ENCODE measurements at places on chromosomes 6 and 20.

DNA sequence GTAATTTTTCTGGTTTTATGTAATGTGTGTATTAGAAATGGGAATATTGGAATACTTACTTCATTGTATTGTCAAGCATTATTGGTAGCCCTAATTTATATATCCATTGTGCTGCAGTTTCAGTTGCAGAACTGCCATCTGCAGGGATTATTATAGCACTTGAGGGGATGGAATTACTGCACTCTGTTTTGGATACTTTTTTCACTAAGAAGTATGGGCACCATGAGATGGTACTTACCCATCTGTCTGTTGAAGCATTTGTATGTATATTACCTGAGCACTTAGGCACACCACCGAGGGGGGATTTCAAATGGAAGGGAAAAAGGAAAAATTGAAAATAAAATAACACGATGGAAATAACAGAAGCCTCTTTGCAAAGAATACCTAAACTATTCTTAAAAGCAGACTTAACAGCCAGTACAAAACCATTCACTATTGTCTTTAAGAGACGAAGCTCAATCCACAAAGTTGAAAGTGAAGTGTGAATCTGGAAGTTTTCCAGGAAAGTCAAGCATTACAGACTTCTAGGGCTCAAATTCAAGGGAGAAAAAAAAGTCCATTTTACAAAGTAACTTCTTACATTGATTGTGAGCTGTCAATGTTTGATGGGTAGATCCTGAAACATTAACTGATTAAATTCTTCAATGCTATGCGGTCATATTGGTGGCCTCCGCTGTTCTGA lies 318.7 kb downstream of the SOX4 start:
- no peak for DNase-seq

- DNase-seq, result peak; percentile 28
These were observed 36.1 kb downstream of the GMDS start for GRCh38 chr6:2209226-2209809.

DNA sequence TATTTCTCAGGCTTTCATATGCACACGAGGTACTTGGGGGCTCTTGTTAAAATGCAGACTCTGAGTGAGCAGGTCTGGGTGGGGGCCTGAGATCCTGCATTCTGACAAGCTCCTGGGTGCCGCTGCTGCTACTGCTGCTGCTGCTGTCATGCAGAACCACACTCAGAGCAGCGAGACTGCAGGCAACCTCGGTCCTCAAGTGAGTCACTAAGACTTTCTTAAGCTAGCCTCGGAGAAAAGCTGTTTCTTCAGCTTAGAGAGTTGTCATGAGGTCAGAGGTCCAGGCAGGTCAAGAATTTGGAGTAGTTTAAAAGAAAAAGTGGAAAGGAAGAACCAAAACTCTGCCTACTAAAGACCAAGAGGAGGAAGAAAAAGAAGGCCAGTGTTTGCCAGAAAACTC lies 92.9 kb downstream of the SPTLC3 start:
- no peak for DNase-seq

- DNase-seq, result no peak
These were observed 35.6 kb downstream of the RIOK1 start for GRCh38 chr6:7424967-7425807.

- DNase-seq, result peak; percentile 7
These were observed 66.4 kb downstream of the LY86 start for GRCh38 chr6:6654599-6655575.

DNA sequence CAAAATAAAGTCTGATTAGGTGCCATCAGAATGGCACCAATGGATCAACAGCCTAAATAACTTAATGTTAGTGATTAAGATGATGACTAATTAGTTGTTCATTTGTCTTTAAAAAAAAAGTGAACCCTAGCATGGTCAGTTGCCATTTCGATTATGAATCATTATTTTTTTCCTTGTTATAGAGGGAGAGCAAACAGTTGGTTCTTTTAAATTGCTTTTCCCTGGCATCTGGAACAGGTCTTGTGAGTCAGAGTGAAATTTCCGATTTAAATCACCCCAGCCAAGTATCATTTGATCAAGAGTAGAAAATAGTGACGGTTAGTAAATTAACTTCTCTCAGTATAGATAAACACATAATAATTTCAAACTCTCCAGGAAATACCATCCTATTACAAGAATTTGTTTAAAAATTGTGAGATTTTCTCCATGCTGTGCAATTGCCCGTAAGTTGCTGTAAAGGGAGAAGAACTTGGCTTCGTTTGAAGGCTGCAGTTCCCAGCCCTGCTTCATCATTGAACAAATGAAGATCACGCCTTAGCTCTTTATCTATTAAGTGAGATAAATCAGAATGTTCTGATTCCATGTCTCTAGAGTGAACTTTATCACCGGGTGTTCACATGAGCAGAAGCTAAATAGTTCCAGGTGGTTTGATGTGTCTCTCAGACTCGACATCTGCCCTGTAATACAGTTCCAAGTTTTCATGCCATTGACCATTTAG lies 741.3 kb downstream of the DOK5 start:
- no peak for DNase-seq

- DNase-seq, result no peak
These were observed 115.6 kb upstream of the FAM83B start for GRCh38 chr6:54730767-54731630.

DNA sequence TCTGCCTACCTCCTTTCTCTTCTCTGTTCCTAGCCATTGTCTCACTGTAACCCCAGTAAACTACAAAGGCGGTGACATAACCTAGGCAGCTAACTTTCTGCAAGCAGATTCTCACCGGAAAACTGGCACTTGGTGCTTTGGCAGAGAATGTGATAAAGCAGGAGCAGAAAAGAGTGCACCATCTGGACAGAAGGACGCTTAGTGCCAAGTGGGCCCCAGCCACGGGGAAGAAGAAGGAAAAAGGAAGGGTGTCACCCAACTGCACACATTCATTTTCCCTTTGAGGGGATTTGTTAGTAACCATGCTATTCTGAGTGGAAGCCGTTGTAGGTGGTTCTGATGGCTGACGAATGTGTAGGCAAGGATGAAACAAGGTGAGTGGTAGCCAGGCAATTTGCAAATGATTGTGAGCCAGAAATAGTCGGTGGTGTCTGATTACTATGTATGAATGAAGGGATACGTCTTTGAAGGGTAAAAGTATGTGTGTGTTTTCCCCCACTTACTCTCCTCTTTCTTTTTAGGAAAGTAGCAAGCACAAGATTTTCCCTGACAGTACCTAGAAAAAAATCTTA lies 148.3 kb upstream of the STXBP5 start:
- DNase-seq, result no peak

DNA sequence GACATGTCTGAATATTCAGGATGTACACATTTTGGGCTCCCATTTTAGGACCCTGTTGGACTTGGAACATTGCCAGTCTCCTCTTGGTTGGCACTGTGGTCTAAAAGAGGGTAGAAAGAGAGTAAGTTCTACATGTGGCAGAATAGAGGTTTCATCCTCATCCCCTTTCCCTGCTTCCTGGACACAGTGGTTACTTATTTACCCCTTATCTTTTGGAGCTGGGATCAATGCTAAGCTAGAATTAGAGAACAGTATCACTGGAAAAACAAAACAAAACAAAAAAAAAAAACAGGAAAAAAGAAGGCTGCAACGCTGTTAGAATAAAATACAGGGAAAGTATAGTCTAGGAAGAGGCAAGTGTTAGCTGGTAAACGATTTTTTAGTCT lies 790.6 kb downstream of the MAFB start:
- no peak for DNase-seq

DNA sequence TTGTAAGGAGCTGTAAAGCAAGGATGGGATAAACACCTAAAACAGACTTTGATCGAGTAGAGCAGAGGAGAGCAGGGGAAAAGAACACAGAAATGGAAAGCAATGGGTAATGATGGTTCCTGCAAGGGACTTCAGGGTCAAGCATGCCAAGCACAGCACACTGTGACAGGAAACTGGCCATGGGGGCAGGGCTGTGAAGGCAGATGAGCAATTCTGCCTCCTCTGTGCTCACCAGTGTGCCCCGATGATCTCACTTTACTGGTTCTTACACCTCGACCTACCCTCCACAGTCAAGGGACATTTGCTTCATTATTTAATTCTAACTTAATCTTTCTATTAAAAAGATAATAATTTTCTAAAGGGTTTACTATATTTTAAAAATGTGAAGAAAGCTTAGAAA lies 21.6 kb upstream of the MYB start:
- no peak for DNase-seq

GRCh38 chr6:67680297-67680932 lies 954.7 kb upstream of the ADGRB3 start:
- DNase-seq, result no peak

DNA sequence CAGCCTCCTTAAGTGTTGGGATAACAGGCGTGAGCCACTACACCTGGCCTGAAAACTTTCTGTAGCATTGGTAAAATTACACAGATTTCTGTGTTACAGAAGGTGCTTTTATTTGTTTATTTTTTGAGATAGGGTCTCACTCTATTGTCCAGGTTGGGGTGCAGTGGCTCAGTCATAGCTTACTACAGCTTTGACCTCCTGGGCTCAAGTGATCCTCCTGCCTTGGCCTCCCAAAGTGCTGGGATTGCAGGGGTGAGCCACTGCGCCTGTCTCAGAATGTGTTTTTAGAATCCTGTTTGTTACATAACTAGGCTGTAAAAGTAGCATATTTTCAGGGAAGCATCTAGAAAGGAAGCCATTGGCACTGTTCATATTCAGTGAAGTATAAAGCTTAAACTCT lies 16.9 kb upstream of the BLTP3A start:
- no peak for DNase-seq

DNA sequence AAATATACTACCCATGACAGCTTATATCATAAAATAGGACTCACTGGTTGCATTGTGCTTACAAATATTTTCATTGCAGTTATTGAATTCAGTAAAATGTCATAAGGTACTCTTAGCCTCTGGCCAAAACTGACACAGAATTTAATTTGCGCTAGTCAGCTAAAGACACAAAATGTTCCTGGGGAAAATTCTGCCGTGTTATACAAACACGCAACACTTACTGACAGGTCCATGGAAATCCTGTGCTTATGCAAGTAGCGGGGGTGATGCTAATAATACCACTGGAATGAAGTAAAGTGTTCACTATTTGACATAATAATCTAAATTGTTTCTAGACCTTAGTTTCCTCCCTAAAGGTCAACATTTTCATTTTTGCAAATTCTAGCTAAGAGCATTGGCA lies 354.4 kb upstream of the RSPO3 start:
- DNase-seq, result no peak

DNA sequence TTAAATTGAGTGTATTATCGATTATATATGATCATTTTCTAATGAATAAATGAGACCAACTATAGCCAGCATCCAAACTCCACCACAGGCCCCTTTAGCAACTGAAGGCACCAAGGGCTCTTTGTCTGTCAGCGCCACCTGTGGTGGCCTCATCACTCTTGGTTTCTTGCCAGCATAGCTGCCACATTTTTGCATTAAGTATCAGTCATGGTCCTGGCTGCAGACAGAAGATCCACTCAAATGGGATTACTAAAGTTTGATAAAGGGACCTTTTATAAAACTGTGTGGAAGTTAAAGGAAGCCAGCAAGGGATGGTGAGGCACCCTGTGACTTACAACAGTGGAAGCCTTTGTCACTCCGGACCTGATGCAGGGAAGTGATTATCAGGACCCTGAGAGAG lies 162.9 kb downstream of the C6orf118 start:
- no peak for DNase-seq

- DNase-seq, result no peak
These were observed 12.8 kb upstream of the FANCE start for GRCh38 chr6:35439308-35439707.

GRCh38 chr20:48295966-48296421 lies 510.7 kb upstream of the SULF2 start:
- no peak for DNase-seq

DNA sequence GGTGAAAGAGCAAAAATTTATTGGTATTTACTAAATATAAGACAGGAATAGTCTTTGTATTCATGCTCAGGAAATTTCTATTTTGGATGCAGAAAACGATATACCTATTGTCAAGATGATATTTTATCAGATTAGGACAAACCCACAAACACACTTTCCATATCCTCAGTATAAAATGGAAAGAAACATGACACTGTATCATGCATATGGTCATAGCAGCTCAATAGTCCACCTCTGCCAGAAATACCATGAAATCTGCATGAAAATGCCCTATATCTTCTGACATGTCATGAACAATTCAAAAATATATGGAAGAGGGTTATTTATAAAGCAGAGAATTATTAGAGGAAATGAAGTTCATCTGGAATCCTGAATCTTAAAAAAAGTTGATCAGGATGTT lies 11.7 kb upstream of the HINT3 start:
- no peak for DNase-seq

GRCh38 chr6:111338843-111339242 lies 144.2 kb downstream of the REV3L start:
- DNase-seq, result no peak

GRCh38 chr6:126056355-126057004 lies 70.1 kb downstream of the TRMT11 start:
- no peak for DNase-seq

DNA sequence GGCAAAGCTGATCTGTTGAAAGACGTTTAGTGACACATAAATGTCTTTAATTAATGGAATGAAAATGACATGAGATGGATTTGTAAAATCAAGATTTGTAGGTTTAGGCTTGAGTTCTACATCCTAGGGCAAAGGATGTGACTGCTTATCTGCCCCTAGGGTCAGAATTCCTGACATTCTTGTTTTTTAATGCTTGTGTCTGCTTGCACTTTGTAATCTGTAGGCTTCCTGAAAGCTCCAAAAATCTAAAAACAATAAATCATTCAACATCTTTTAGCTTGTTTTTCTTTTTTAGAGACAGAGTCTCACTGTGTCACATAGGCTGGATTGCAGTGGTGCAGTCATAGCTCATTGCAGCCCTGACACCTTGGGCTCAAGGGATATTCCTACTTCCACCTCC lies 107.9 kb upstream of the MLIP start:
- DNase-seq, result no peak

GRCh38 chr6:2850538-2851113 lies 9.0 kb upstream of the SERPINB1 start:
- no peak for DNase-seq

DNA sequence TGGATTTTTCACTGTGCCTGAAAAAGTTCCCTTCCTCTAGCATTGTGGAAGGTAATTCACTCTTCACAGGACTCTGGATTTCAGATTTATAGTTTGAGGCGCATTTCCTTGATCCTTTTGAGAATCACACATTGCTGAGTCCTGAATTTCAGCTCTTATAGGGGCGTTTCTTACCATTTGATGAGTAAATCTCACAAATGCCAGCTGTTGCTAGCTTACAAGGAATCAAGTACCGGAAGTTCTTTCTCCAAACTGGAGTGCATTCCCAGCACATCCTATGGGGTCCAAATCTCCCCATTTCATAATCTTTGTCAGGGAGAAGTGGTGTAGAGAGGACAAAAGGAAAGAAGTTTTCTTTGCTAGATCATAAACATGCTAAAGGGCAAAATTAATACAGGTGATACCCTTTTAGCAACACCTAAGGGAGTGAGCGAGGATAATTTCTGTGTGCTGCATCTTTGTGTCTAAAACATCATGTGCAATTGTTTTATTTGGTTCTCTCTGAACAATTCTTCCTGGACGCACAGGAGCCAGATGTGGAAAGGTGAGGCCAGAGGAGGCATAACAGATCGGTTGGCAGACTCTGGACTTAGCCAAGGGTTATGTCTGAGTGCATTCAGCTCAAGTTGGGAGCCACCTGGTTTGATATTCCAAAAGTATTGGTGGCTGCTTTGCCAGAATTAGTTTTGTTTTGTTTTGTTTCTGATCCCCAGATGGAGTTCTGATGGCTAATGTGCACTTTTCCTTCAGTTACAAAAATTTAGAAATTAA lies 37.4 kb upstream of the EYA2 start:
- no peak for DNase-seq

GRCh38 chr6:7110092-7110792 lies 2.5 kb downstream of the RREB1 start:
- no peak for DNase-seq

Measured in CD4-positive, alpha-beta T cell treated with Interleukin-21 for 1 hour (primary cell).